KBM-7 (cell line): ENCODE measurements at places on chromosomes 11 and 22.

DNA sequence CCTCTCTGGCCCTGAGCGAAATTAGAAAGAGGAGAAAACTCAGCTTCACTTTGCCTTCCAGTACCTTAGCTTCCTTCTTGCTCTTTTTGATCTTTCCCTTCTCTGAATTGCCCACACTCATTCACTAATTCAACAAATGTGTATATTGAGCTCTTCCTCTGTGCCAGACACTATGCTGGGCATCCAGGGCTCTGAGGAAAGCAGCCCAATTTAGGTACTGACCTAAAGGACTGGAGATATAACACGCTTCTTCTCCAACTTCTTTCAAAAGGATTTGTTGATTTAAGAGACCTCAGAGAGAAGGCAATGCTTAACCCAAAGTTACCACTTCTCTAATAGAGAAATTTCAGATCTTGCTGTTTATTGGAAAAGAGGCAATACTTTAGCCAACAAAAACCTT is 103.6 kb downstream of the TMPRSS5 start:
- no peak for DNase-seq

GRCh38 chr11:95625164-95625900 is 164.2 kb downstream of the FAM76B start:
- DNase-seq: no peak

GRCh38 chr22:20238536-20238900 is 29.6 kb downstream of the RTN4R start:
- peak; percentile 63 for DNase-seq

GRCh38 chr11:23563591-23563990 is 703.3 kb upstream of the CCDC179 start:
- no peak for DNase-seq

GRCh38 chr11:69653406-69653960 is 12.5 kb downstream of the CCND1 start:
- DNase-seq: no peak

- peak; percentile 15 for DNase-seq
Measured at GRCh38 chr11:16001899-16002426, 354.4 kb downstream of the SOX6 start.

GRCh38 chr11:112627588-112628045 is 333.6 kb upstream of the NCAM1 start:
- no peak for DNase-seq

GRCh38 chr11:65421794-65422632 is 585 bp upstream of the NEAT1 start:
- DNase-seq: peak; percentile 95

- no peak for DNase-seq
Measured at GRCh38 chr11:76690736-76691135, 20.2 kb upstream of the LRRC32 start.

GRCh38 chr11:93536101-93536861 is 6.9 kb downstream of the SMCO4 start:
- DNase-seq: no peak

DNA sequence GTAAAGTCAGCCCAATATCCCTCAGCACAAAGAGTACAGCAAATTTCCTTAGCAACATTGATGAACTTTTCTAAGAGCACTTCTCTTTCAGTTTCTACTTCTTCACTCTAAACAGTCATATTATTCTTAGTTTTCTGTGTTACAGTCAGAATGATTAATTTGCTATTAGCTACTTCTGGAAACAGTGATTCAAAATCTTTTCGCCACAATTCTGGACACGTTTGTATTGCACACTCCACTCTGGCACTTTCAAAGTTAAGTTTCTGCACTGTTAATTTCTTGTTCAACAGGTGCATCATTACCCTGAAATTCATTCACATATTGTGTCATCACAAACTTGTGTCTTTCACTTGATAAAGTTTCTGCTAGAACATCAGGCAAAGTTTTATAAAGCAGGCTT is 22.5 kb downstream of the ABTB2 start:
- DNase-seq: no peak

GRCh38 chr11:35174666-35175065 is 35.7 kb downstream of the CD44 start:
- no peak for DNase-seq
